ENCODE measurements at places on chromosomes 6 and 20.

DNA sequence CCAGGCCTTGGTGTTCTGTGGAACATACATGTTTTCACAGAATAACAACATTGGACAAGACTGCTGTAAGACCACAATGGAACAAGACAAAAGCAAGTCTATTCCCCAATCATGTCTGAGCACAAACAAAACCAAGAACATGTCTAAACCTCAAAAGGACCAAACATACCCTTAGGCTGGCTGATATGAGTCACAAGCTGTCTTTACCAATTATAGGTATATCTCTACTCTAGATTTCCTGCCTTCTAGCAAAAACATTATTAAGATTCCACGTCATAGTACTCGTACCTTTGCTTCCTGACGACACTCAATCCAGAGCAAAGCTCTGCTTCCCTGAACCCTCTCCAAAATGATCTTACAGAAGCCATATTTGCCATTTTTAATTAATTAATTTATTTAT is 15.4 kb upstream of the L3MBTL1 start:
- peaks cover 3% of the 10 kb centered on the region for H3K36me3 ChIP-seq
- no peaks in the 10 kb centered on the region for H3K4me1 ChIP-seq
- no peaks in the 10 kb centered on the region for H3K27me3 ChIP-seq
- H3K27ac ChIP-seq = no peak overlapping the region

DNA sequence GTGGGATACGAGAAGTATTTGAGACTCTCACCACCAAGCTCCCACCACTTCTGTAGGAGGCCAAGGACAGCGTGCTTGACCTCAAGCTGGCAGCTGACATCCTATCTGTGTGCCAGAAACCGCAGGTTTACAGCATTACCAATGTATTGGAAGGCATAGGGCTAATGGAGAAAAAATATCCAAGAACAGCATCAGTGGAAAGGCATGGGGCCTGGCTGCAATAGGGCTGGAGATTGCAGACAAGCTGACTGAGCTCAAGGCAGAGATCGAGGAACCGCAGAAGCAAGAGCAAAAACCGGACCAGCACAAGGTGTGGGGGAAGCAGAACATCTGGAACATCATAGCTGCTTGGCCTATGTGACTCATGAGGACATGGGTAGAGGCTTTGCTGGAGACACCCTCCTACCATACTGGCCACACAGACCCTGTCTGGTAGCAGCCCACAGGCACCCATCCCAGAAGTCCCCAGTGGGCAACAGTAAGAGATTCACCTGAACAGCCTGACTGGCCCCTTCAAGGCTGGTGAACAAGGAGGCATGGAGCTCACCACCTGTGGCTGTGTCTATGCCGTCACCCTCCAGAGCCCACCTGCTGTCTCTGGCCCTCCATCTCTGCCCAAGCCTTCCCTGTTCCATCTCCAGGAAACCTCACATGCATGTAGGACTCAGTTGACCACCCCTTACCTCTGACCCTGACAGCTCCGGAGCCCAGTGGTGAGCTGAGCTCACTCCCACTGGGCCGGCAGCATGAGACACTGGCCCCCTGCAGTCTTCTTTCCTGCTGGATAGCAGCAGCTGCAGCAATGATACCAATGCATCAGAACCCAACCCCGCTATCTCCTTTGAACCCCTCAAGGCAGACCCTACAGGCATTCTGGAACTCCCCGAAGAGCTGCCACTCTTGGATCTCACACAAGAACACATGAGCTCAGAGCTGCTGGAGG is 171.1 kb downstream of the KIF6 start:
- H3K27me3 ChIP-seq = peaks cover under 1% of the 10 kb centered on the region
- no peak for DNase-seq

- no peak overlapping the region for H3K4me3 ChIP-seq
- DNase-seq = no peak
- H3K4me1 ChIP-seq = no peaks in the 10 kb centered on the region
- no peak overlapping the region for H3K27ac ChIP-seq
- peaks cover 1% of the 10 kb centered on the region for H3K27me3 ChIP-seq
Observed at GRCh38 chr6:124869416-124869815, 92.8 kb upstream of the RNF217 start.

DNA sequence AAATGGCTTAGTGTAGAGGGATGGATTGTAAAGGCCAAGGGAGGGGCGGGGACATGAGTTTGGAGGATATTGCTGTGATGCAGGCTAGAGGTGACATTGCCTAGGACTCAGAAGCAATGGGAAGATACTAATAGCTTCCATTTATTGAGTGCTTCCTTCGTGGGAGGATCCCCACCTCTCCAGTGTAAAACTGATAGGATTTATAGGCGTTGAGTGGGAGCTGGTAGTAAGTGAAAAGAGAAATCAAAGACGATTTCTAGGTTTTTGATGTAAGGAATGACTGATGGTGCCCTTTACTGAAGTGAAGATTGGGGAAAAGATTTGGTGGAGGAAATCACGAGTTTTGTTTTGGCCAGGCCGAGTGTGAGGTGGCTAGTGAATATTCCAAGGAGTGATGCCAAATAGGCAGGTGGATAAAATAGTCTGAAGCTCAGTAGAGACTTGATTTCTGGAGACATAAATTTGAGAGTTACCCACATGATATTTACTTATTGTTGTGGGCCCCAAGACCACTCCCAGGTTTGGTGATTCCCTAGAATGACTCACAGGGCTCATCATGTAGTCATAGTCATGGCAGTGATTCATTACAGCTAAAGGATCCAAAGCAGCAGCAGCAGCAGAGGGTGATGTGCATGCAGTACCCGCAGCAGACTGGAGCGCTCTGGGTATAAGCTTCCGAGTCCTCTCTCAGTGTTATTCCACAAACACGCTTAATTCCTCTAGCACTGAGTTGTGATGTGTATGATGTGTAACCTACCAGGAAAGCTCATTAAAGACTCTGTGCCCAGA is 10.2 kb downstream of the RPRD1B start:
- no peak for DNase-seq
- peaks cover 4% of the 10 kb centered on the region for H3K36me3 ChIP-seq
- peaks cover 16% of the 10 kb centered on the region for H3K4me1 ChIP-seq
- H3K4me3 ChIP-seq = no peak overlapping the region
- H3K27ac ChIP-seq = no peak overlapping the region
- H3K27me3 ChIP-seq = no peaks in the 10 kb centered on the region

GRCh38 chr20:14193885-14194284 is 143.5 kb downstream of the FLRT3 start:
- no peak overlapping the region for H3K4me3 ChIP-seq
- H3K27me3 ChIP-seq = no peaks in the 10 kb centered on the region
- H3K27ac ChIP-seq = no peak overlapping the region
- no peaks in the 10 kb centered on the region for H3K36me3 ChIP-seq

GRCh38 chr6:20409427-20409971 is 7.8 kb downstream of the E2F3 start:
- peak overlapping the region; percentile 92 for H3K27ac ChIP-seq
- H3K4me1 ChIP-seq = peaks cover 58% of the 10 kb centered on the region
- no peaks in the 10 kb centered on the region for H3K27me3 ChIP-seq
- peak overlapping the region; percentile 59 for H3K4me3 ChIP-seq

GRCh38 chr6:142746524-142746923 is 198.5 kb downstream of the HIVEP2 start:
- no peaks in the 10 kb centered on the region for H3K36me3 ChIP-seq
- no peak overlapping the region for H3K4me3 ChIP-seq
- H3K27ac ChIP-seq = no peak overlapping the region
- peaks cover 5% of the 10 kb centered on the region for H3K27me3 ChIP-seq

DNA sequence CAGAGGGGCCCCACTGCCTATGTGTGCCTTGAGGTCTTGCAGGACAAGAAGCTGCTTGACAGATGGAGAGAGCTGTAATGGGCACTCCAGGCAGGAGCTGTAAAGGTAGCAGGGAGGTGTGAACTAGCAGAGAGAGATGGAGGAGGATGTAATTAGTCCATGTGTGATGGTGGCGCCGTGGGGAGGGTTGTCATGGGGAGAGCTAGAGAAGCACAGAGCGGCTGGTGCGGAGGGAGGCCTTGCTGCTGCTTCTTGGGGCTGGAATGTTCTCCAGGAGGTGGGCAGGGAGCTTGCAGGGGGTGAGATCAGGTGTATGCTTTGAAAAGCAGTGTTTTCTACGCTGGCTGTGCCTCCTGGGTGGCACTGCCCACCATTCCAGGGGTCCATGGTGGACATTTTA is 32.1 kb downstream of the APCDD1L start:
- H3K27me3 ChIP-seq = peaks cover 10% of the 10 kb centered on the region
- H3K27ac ChIP-seq = no peak overlapping the region
- no peaks in the 10 kb centered on the region for H3K4me1 ChIP-seq

DNA sequence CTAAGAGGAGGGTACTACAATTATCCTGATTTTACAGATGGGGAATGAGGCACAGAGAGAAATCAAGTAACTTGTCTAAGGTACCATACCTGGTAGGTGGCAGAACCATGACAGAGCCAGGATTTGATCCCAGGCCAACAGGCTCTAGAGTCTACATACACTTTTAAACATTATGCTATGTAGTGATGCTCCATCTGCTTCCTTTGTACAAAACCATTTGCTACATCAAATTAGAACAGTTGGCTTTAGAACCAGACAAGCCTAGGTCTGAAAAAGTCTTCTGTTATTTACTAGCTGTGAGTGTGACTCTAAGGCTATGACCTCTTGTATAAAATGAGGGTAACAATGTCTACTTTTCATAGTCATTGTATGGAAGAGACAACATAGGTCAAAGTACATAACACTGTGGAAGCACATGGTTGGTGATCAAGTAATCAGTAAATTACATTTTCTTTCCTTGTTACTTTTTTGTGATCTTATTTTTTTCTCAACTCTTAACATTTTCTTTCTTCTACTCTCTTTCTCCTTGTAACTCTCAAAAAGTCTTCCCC is 122.1 kb downstream of the PDSS2 start:
- peaks cover 2% of the 10 kb centered on the region for H3K4me1 ChIP-seq
- no peak for DNase-seq
- no peak overlapping the region for H3K27ac ChIP-seq
- no peak overlapping the region for H3K4me3 ChIP-seq
- H3K36me3 ChIP-seq = peaks cover 3% of the 10 kb centered on the region

GRCh38 chr6:81465859-81466258 is 286.6 kb downstream of the TENT5A start:
- DNase-seq = no peak
- no peak overlapping the region for H3K4me3 ChIP-seq
- no peaks in the 10 kb centered on the region for H3K4me1 ChIP-seq
- H3K36me3 ChIP-seq = no peaks in the 10 kb centered on the region
- H3K27me3 ChIP-seq = peaks cover 3% of the 10 kb centered on the region

DNA sequence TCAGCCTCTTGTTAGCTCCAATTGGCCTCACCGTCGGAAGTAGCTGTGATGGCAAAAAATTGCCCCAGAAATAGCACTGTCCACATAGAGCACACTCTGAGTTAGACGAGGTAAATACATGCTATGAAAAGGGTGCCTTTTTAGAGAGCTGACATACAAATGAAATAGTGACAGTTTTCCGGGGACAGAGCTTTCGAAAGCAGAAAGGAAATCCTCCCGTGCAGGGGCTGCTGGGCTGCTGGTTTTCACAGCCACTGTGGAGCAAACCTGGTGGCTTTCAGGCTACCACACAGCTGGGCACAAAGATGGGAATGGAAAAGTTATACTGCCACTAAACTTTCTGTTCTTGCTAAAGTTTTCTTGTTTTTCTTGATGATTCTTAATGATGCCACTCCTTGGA is 8.3 kb downstream of the SLPI start:
- H3K36me3 ChIP-seq = no peaks in the 10 kb centered on the region
- no peak overlapping the region for H3K4me3 ChIP-seq
- peaks cover 11% of the 10 kb centered on the region for H3K27me3 ChIP-seq
- no peak overlapping the region for H3K27ac ChIP-seq
- no peak for DNase-seq

- no peak overlapping the region for H3K4me3 ChIP-seq
- no peaks in the 10 kb centered on the region for H3K4me1 ChIP-seq
- H3K36me3 ChIP-seq = no peaks in the 10 kb centered on the region
- H3K27me3 ChIP-seq = no peaks in the 10 kb centered on the region
Observed at GRCh38 chr20:22946596-22946995, 88.5 kb upstream of the SSTR4 start.

GRCh38 chr6:80077067-80077466 is 29.4 kb upstream of the BCKDHB start:
- H3K4me3 ChIP-seq = no peak overlapping the region
- H3K36me3 ChIP-seq = no peaks in the 10 kb centered on the region
- H3K27ac ChIP-seq = no peak overlapping the region
- no peaks in the 10 kb centered on the region for H3K4me1 ChIP-seq
- DNase-seq = no peak

- peaks cover 5% of the 10 kb centered on the region for H3K27me3 ChIP-seq
- no peaks in the 10 kb centered on the region for H3K36me3 ChIP-seq
- peaks cover 38% of the 10 kb centered on the region for H3K4me1 ChIP-seq
- DNase-seq = no peak
Observed at GRCh38 chr6:105483492-105483891, 80.6 kb upstream of the PREP start.

GRCh38 chr20:41407607-41408006 is 41.0 kb upstream of the EMILIN3 start:
- peaks cover 21% of the 10 kb centered on the region for H3K36me3 ChIP-seq
- peak overlapping the region; percentile 69 for H3K4me3 ChIP-seq
- peak; percentile 41 for DNase-seq
- peaks cover 2% of the 10 kb centered on the region for H3K27me3 ChIP-seq

- peaks cover 10% of the 10 kb centered on the region for H3K4me1 ChIP-seq
- H3K36me3 ChIP-seq = no peaks in the 10 kb centered on the region
- no peak overlapping the region for H3K27ac ChIP-seq
- no peak overlapping the region for H3K4me3 ChIP-seq
- peaks cover 23% of the 10 kb centered on the region for H3K27me3 ChIP-seq
- no peak for DNase-seq
Observed at GRCh38 chr6:13011612-13012146, 295.1 kb downstream of the PHACTR1 start.

DNA sequence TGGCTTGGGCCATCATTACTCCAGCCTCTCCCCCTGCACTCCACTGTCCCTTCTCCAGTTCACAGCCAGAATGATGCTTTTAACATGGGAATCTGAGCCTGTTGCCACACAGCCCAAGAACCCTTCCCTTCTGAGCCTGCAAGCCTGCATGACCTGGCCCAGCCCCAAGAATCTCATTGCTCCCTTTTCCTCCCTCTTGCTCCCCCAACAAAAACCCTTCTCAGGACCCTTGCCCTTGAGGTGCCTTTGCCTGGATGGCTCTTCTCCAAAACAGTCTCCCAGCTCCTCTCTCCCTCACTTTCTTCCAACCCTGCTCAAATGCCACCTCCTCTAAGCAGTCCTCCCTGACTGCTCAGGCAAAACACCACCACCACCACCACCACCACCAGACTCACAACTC is 157.2 kb downstream of the ANKRD60 start:
- H3K36me3 ChIP-seq = no peaks in the 10 kb centered on the region
- H3K4me1 ChIP-seq = no peaks in the 10 kb centered on the region
- no peak overlapping the region for H3K27ac ChIP-seq
- no peak for DNase-seq
- H3K27me3 ChIP-seq = no peaks in the 10 kb centered on the region
- H3K4me3 ChIP-seq = no peak overlapping the region

- H3K4me3 ChIP-seq = no peak overlapping the region
- no peaks in the 10 kb centered on the region for H3K4me1 ChIP-seq
- no peaks in the 10 kb centered on the region for H3K36me3 ChIP-seq
- no peak for DNase-seq
- H3K27me3 ChIP-seq = peaks cover 2% of the 10 kb centered on the region
- no peak overlapping the region for H3K27ac ChIP-seq
Observed at GRCh38 chr6:38750968-38751615, 36.0 kb downstream of the DNAH8 start.

GRCh38 chr20:37905671-37906613 is 3.0 kb downstream of the VSTM2L start:
- peaks cover 21% of the 10 kb centered on the region for H3K27me3 ChIP-seq
- H3K27ac ChIP-seq = no peak overlapping the region
- H3K4me1 ChIP-seq = peaks cover 16% of the 10 kb centered on the region
- H3K36me3 ChIP-seq = no peaks in the 10 kb centered on the region
- DNase-seq = no peak
- no peak overlapping the region for H3K4me3 ChIP-seq

- H3K4me3 ChIP-seq = no peak overlapping the region
- peaks cover 78% of the 10 kb centered on the region for H3K4me1 ChIP-seq
- no peaks in the 10 kb centered on the region for H3K27me3 ChIP-seq
- peaks cover 24% of the 10 kb centered on the region for H3K36me3 ChIP-seq
- no peak overlapping the region for H3K27ac ChIP-seq
Observed at GRCh38 chr6:30311671-30312070, 15.1 kb upstream of the TRIM39 start.
